Activated T-cell treated with anti-CD3 and anti-CD28 coated beads for 48 hours (primary cell): ENCODE measurements at places on chromosomes 6 and 20.

GRCh38 chr20:8183526-8183925, 51.5 kb downstream of the PLCB1 start:
- DNase-seq = no peak

- DNase-seq = no peak
These were observed 205.7 kb downstream of the DOK5 start for GRCh38 chr20:54680872-54681619.

DNA sequence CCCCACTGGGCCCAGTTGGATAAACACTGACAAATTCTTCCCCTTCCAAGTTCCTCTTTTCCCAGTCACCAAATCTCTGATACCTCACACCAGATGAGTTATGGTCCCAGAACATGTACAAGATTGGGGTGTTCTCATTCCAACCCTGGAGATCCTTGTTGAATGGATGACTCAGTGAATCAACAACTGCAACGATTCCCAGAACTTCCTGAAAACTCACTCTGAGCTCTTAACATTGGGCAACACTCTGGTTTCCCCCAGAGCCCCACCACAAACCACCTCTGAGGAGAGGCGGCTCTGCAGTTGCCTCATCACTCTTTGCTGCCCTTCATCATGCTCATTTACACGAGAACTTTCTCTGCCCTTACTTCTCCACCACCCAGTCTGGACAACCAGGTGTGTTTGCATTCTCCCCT, 115.2 kb downstream of the MRPL14 start:
- DNase-seq = no peak

DNA sequence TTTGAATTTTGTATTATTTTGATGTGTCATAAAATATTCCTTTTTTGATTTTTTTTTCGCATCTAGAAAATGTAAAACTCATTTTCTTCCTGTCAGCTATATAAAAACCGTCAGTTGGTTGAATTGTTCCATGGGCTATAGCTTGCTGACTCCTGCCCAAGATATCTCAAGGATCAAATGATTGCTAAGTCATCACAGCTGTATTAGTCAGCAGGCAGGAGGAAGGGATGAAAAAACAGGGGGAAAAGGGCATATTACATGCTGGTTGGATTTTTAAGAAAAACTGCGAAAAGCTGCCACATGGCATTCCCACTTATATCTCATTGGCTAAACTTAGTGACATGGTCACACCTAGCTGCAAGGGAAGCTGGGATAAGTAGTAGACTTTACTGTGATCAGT, 569.9 kb downstream of the BCKDHB start:
- DNase-seq = no peak

DNA sequence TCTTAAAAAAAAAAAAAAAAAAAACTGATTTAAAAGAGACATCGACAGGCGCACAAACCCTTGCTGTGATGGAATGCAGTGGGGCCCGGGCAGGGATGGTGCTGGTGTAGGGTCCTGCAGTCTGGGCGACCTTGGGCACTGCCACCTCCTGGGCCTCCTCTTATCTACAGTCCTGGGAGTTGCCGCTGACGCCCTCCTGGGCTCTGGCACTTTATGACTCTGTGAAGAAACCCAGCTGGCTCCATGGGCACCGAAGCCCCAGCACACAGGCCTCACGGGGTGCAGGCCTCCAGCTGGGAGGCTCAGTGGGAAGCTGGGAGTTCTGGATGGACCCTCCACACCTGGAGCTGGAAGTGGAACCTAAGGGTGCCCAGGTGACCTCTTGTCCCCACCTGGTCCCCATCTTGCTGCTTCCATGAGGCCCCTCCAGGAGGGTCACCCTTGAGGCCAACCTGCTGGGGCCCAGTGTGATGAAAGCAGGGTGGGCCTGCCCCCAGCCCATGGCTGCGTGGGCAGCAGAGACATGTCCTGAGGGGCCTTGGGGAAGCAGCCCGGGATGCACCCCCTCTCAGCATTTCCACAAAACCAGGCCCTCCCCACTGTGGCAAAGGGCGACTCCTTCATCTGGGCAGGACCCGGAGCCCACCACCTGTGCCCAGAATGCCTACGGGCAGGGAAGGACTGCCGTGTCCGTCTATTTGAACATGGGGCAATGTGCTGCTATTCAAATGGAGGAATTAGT, 104.9 kb downstream of the ASXL1 start:
- no peak for DNase-seq

DNA sequence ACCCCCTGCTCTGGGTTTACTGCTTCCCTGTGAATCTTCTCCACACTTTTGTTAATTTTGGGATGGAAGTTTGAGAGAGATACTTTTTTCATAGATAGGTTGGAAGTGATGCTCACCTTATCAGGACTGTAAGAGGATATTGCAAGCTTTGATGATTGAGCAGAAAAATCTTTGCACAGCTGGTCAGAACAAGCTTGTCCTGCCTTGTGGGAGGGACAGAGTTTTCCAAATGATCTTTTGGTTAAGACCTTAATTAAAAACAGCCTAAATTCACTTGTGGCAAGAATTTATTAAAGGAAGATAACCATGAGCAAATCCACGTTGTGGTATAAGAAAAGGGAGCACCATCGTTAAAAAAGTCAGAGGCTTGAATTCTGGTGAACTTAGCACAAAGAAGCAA, 32.2 kb downstream of the E2F3 start:
- DNase-seq = no peak

- DNase-seq = no peak
These were observed 305.0 kb upstream of the KCNQ5 start for GRCh38 chr6:72316675-72317380.

GRCh38 chr6:54188846-54189245, 77.6 kb downstream of the MLIP start:
- DNase-seq = no peak

DNA sequence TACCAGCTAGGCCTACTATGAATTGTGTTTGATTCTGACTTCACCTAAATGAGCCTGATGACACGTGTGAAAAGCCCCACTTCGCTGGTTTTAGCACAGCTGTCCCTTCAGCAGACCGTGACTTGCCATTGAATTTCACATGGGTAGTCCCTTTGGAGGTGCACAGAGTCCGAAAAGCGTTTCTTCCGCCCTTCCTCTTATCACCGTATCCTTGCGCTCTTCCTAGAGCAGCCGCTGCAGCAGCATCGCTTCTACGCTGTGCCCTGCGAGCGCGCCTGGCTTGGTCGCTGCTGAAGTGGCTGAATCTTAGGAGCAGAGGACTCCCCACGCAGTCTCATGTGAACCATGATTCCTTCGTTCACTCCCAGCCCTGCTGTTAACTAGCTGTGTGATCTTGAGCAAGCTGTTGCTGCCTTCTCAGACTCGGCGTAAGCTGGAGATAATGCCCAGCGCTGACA, 127.0 kb downstream of the PACRG start:
- DNase-seq = no peak

DNA sequence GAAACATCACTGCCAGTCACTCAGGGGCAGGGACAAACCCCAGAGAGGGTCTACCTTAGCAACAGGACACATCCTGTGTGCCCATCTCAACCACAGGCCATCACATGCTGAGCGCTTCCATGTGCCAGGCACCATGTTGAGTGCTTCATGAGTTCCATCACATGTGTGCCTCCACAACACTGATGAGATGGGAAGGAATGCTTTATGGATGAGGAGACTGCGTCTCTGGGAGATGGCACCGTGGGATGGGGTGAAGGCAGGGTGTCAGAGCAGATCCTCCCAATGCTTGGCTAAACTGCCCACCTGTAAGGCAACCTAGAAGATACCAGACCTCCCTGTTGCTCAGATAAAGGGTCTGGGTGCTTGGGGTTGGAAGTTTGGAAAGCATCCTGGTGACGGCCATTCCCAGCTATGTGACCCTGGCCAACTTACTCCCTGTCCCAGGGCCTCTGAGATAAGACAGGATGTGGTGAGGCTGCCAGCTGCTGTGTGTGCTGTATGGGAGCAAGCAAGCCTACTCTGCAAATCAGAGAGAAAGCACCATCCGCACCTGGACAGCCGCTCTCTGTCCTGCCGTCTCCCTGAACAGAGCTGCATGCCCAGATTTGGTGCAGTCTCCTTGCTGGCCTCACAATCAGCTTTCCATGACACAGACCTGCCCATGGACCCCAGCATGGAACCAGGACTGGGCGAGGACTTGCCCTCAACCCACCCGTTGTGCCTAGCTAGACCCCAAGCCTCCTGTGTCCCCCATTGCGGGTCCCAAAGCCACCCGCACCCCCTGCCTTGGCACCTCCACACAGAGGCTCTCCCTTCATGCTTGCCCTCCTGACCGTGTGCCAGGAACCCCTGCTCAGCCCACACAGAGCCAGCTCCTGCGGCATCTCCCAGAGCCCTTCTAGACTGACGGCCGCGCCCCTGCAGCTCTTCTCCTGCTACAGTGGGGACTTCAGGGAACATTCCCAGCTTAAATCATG, 143.7 kb downstream of the SYNDIG1 start:
- no peak for DNase-seq

DNA sequence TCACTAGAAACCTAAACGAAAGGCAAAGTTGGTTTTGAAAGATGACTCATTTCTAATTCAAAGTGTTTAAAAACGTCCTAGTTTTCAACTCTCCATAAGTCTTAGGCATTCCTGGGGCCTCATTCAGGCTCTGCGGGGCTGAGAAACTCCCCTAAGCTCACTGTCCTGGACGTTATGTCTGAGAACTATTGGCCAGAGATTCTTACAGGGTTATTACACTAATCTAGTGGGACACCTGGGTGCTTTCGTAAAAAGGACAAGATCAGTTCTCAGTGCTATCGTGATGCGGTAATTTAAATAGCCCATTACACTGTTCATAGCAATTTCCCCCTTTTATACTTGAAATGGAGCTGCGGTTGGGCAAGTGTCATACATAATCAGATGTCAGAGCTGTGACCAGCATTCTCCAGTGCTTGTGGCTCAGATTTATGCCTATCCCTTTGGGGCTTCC, 280.9 kb downstream of the QKI start:
- no peak for DNase-seq

- no peak for DNase-seq
These were observed 21.0 kb downstream of the PMEPA1 start for GRCh38 chr20:57688864-57689263.

GRCh38 chr6:160355001-160355400, 6.8 kb downstream of the SLC22A3 start:
- DNase-seq = no peak

DNA sequence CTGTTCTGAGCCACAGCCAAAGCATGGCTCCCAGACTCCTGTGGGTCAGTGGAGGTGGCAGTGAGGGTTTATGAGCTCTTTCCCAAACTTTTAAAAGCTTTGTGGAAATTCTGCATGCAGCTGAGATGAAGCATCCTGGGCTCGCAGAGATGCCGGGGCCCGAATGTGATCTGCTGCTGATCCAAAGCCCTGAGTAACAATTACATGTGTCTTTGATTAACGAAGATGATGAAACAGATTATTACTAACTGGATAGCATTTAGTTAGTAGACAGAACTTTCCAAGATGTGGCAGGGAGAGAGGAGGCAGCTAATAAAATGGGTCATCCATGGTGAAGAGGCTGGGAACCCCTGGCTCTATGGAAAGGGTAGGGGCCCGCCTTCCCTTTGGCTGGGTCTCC, 43.9 kb upstream of the MDFI start:
- DNase-seq = no peak

- no peak for DNase-seq
These were observed 628.0 kb upstream of the ID4 start for GRCh38 chr6:19209202-19209601.

DNA sequence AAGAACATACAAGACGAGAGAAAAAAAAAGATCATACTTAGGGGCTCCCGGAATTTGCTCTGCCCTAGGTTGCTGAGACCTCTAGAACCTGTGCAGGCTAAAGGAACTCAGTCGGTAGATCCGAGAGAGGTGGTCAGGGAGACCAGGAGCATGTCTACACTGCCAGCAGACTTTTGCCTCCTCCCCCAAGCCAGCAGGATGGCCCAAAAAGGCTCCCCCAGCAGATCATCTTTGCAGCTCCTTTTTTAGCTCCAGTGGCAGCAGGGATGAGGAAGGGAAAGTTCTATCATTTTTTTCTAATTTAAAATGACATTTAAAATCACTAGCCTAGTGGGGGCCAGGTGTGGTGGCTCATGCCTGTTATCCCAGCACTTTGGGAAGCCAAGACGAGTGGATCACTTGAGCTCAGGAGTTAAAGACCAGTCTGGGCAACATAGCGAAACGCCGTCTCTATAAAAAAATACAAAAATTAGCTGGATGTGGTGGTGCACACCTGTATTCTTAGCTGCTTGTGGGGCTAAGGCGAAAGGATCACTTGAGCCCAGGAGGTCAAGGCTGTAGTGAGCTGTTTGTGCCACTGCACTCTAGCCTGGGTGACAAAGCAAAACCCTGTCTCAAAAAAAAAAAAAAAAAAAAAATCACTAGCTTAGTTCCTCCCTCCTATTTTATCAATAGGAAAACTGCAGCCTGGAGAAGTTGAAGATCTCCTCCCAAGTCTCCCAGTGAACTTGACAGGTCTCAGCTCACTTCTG, 69.3 kb upstream of the MYL9 start:
- DNase-seq = no peak

GRCh38 chr6:88574031-88574430, 389.4 kb downstream of the RNGTT start:
- no peak for DNase-seq

GRCh38 chr6:26251354-26252076, 113.5 kb upstream of the BTN3A2 start:
- peak; percentile 59 for DNase-seq

- no peak for DNase-seq
These were observed 170.7 kb downstream of the THBS2 start for GRCh38 chr6:169082817-169083507.

DNA sequence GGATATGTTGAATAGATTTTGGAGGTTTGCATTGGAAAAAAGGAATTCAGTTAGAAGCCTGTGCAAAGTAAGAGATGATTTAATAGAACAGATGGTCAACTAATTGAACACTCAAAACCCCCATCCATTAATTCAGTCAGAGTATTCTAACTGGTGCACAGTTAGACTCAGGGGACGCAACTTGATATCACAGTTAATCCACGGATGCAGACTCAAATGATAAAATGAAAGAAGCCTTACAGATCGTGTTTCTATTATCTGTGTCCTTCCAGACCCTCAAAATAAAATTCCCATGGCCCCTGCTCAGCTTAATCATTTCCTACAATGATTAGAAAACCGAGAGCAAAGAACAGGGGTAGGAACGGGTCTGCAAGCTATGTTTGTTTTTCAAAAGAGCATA, 45.4 kb upstream of the DTNBP1 start:
- DNase-seq = no peak

GRCh38 chr6:160767647-160768019, 65.6 kb downstream of the PLG start:
- DNase-seq = no peak

GRCh38 chr6:113149511-113149910, 707.6 kb upstream of the MARCKS start:
- no peak for DNase-seq

GRCh38 chr6:110359556-110359955, 1.4 kb upstream of the METTL24 start:
- no peak for DNase-seq
